ENCODE measurements at places on chromosomes 4 and X. TPM values are rescaled to one million over a fixed set of nuclear protein-coding genes. Genes with fewer than 3 reads are reported as not detected.

The FRMD7 gene
- not detected for total RNA-seq

GRCh38 chr4:102447413-102447812 is 53.7 kb upstream of the NFKB1 start:
- H3K4me3 ChIP-seq = no peak overlapping the region
- no peaks in the 10 kb centered on the region for H3K36me3 ChIP-seq
- H3K4me1 ChIP-seq = peaks cover 4% of the 10 kb centered on the region
- no peak overlapping the region for H3K27ac ChIP-seq
- no peaks in the 10 kb centered on the region for H3K27me3 ChIP-seq

The GABRE gene
- total RNA-seq = 64.9 TPM

DNA sequence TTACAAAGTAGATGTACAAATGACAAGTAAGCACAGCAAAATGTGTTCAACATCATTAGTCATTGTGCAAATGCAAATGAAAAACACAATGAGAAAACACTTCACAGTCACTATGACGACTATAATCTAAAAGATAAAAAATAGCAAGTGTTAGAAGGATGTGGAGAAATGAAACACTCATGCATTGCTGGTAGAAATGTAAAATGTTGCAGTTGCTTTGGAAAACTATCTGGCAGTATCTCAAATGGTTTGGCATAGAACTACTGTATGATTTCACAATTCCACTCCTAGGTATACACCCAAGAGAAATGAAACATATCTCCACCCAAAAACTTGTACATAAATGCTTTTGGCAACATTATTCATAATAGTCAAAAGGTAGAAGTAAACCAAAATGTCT is 459.7 kb upstream of the TRAM1L1 start:
- H3K27ac ChIP-seq = no peak overlapping the region
- no peaks in the 10 kb centered on the region for H3K27me3 ChIP-seq
- H3K36me3 ChIP-seq = no peaks in the 10 kb centered on the region

The BST1 gene
- total RNA-seq = 1.6 TPM

The UGT2A1 gene
- total RNA-seq = not detected

DNA sequence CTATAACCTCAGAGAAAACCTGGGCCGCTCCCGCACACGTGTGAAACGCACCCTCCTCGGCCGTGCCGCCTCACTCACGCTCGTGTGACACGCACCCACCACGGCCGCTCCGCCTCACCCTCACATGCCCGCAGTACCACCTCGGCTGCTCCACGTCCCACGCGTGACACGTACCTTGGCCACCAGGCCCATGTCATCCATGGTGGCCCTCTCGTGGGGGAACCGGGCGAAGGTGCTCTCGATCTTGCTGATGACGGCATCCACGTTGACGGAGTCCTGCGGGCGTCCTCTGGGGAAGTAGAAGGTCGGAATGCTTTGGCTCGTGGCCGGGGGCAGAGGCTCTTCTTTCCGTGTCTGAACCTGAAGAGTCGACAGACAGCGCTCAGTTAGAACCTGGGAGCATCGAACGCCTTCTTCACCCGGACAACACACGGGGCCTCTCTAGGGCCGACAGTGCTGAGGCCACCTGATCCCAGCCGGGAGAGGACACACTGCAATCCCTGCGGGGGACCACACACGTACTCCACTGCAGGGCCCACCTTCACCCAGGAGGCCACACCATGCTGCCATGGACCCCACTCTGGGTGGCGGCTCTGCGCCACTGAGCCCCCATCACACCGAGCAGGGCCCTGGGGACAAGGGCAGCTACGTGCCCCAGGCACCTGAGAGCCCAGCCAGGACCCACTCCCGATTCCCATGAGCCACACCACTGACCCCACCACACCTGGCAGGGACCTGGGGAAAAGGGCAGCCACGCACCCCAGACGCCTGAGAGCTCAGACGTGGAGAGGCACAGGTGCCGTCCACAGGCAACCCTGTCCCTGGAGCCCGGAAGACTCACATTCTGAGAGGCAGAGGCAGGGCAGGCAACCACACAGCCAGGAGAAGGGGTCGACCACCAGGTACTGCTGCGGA is 25.2 kb downstream of the PPP2R3B start:
- no peaks in the 10 kb centered on the region for H3K36me3 ChIP-seq
- DNase-seq = no peak
- H3K27ac ChIP-seq = no peak overlapping the region
- H3K4me1 ChIP-seq = no peaks in the 10 kb centered on the region
- no peak overlapping the region for H3K4me3 ChIP-seq
- no peaks in the 10 kb centered on the region for H3K27me3 ChIP-seq

DNA sequence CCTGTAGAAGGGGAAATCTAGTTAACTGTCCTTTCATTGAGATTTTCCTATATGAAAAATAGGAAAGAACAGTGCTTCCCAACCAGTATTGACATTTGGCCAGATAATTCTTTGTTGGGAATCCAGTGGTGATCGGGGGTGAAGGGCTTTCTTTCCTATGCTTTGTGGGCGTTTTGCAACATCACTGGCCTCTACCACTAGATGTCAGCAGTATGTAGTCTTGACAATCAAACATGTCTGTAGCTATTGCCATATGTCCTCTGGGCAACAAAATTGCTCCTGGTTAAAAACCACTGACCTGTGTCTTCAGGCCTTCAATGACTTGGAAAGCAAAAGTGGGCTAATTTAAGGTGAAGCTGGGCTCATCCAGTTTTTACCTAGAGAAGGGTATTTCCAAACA is 658.5 kb downstream of the DACH2 start:
- H3K27ac ChIP-seq = no peak overlapping the region
- H3K4me3 ChIP-seq = no peak overlapping the region
- H3K4me1 ChIP-seq = no peaks in the 10 kb centered on the region
- no peaks in the 10 kb centered on the region for H3K36me3 ChIP-seq

All from body of pancreas (tissue), 4 donors.